H1 (cell line): ENCODE measurements at places on chromosomes 2 and 18. TPM values are rescaled to one million over a fixed set of nuclear protein-coding genes. Genes with fewer than 3 reads are reported as not detected.

DNA sequence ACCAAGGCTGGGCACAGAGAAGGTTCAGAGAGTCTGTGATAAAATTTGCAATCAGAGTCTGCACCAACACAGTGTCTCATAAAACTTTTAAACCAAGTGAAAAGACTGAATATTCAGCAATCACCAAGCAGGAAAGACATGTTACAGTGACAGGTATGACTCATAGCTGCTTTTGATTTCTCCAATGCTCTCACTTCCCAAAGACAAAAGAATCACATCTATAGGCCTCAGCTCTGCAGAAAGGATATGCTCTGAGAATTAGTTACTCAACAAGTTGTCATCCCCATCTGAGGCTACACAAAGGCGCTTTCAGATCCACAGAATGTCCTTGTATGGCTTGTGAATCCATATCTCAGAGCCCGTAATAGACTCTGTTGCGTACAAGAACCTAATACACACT is 92.5 kb downstream of the KCNF1 start:
- no peak for DNase-seq

DNA sequence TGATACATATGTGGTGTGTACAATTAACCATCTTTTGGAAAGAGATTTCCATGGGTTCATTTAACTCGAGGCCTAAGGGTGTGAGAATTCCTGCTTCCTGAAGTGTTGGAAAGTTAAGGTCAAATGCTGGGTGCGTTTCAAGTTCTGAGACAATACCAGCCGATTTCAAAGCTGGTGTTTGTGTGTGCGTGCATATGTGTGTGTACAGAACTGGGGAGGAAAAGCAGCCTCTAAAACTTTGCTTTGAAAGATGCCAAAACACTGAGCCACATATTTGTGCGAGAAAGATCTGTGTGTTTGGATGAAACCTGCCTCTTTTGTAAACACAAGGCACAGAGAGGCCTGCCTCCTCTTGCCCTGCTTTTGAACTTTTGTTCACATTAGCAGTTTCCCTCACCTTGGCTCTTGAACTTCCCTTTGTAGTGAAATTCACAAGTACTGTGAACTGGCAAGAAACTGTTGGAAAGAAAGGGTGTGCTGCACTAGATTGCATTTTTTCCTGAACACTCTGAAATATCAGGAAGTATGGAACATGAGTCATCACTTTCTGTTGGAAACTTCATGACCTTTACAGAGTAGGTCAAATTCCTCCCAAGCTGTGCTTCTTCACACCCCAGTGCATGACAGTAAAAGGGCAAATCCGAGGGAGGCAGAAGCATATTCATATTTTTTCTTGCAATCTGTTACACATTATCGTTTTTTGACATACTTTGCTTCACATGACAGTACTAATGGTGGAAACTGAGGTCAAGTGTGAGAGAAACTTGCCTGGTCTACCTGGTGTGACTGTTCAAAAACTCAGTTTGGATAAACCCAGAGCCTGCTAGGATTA is 20.0 kb upstream of the CAVIN2 start:
- no peak for DNase-seq

GRCh38 chr18:45197526-45197970 is 417.7 kb upstream of the SLC14A2 start:
- no peak for DNase-seq

GRCh38 chr2:66364495-66365333 is 70.2 kb upstream of the MEIS1 start:
- no peak for DNase-seq

DNA sequence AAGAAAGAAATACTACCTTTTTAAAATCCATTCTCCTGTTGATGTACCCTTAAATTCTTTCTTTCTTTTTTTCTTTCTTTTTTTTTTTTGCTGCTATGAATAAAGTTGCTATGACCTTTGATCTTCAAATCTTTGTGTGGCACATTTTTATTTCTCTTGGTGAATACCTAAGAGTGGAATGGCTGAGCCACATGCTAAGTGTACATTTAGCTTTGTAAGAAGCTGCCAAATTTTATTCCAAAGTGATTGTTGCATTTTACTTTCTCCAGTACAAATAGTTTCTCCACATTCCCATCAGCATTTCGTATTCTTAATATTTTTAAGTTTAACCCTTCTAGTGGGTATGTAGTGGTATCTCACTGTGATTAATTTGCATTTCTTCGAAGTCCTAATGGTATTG is 88.8 kb upstream of the RAB27B start:
- DNase-seq, result no peak

- no peak for DNase-seq
Measured at GRCh38 chr2:164657129-164657528, 35.8 kb upstream of the GRB14 start.

DNA sequence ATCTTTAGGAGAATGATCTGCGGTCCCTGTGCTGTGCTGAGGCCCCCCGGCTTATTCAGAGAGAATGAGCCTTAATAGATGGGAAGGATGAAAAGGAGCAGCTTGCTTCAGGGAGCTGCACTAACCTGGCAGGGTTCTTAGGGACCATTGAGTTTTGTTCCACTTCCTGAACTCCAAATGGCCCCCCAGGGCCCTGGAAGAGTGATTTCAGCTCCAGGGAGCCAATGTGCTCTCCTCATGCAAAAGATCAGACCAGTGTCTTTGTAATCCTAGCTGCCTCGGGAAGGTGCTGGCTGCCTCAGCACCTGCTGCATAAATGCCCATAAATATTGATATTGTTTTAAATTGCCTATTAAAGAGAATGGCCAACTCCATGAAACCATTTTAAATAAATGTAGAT is 210.2 kb downstream of the NCK2 start:
- no peak for DNase-seq

GRCh38 chr2:30487603-30488002 is 40.6 kb downstream of the LCLAT1 start:
- no peak for DNase-seq

The ALPP gene
- total RNA-seq, result 0.15 TPM in 1 of 2 replicates, not detected in the other

The MAPK4 gene
- 2.1 and 3.2 TPM in 2 replicates for total RNA-seq

The HOXD13 gene
- not detected in 2 replicates for total RNA-seq

The EMX1 gene
- 4.8 and 4.9 TPM in 2 replicates for total RNA-seq

The UCN gene
- not detected in 2 replicates for total RNA-seq

The AKAIN1 gene
- not detected in 2 replicates for total RNA-seq
